Sigmoid colon (tissue), 7 donors: ENCODE measurements at places on chromosomes 6 and 20. TPM values are rescaled to one million over a fixed set of nuclear protein-coding genes. Genes with fewer than 3 reads are reported as not detected.

Gene FNDC11
- total RNA-seq, result 0.54 TPM

Gene GGT7
- total RNA-seq, result 9.6 TPM

Gene SPATA25
- 1.6 TPM for total RNA-seq

Gene PRDM13
- not detected for total RNA-seq

Gene CRIP3
- total RNA-seq, result not detected

DNA sequence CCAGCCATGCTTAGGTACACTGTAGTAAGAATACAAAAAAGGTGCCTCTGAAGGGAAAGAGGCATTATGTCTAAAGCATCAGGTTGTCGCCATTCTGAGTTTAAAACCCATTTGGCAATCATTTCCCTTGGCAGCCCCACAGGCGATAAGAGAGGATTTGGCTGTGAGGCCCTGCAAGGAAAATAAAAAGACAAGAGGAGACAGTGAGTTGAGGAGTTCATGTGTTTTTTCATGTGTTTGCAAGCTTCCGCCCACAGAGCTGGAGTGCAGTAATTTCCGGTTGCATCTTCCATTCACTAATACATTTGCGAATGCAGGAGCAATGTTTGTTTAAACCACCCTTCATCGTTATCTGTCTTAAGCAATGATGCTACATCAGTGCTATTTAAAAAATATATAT lies 138.5 kb upstream of the SOX4 start:
- no peak for DNase-seq
- H3K27me3 ChIP-seq, result no peaks in the 10 kb centered on the region
- no peaks in the 10 kb centered on the region for H3K36me3 ChIP-seq

- H3K36me3 ChIP-seq, result no peaks in the 10 kb centered on the region
- H3K4me1 ChIP-seq, result no peaks in the 10 kb centered on the region
- no peak overlapping the region for H3K4me3 ChIP-seq
- no peak for DNase-seq
- H3K27ac ChIP-seq, result no peak overlapping the region
These were observed 65.3 kb downstream of the NRSN1 start for GRCh38 chr6:24191346-24191745.

DNA sequence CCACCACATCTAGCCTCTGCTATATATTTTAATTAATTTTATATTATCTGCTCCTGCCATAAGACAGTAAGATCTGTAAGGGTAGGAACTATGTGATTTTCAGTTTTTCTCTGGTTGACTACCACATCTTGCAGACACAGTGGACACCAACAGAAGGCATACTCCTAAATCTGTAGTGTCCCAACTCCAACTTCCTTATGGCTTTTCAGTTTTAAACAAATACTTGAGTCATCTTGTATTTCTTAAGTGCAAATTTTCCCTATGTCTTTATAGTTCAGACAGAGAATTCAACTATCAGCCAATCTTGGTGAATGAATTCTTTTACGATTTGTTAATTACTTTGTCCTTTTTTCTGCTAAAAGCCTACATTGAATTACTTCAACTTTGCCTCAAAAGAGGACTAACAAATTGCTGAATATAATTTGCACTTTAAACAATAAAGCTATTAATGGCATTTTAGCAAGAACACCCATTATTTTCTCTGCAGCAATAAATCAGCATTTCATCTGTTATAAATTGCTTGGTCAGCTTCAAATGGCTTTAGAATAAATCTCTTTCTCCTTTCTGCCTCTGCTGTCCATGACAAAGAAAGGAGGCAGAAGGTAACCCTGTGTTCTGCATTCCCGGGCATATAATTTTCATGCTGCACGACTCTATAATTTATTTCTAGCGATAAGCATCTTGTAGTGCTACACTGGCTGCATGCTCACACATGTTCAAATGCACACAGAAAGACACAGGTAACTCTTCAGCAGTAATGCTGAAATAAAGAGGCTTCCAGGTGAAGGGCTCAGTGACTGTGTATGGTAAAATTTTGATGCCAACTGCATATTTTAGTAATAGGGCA lies 144.8 kb downstream of the BACH2 start:
- H3K4me3 ChIP-seq, result no peak overlapping the region
- no peaks in the 10 kb centered on the region for H3K4me1 ChIP-seq
- no peak overlapping the region for H3K27ac ChIP-seq
- no peaks in the 10 kb centered on the region for H3K36me3 ChIP-seq
- H3K27me3 ChIP-seq, result no peaks in the 10 kb centered on the region

DNA sequence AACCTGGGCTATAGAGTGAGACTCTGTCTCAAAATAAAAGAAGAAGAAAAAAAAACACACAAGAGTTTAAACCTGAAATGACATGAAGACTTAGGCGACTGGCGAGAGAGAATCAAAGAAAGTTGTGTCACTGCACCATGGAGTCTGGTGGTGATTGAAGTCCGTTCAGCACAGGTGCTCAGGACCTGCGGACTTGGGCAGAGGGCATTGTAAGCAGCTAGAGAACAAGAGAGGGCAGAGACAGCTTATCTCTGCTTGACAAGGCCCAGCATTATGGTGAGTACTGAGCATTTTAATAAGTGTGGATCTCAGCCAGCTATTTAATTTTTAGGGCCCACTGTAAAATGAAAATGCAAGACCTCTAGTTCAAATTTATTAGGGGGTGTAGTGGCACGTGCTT lies 31.5 kb downstream of the BANF2 start:
- H3K27ac ChIP-seq, result no peak overlapping the region
- no peaks in the 10 kb centered on the region for H3K36me3 ChIP-seq
- H3K4me3 ChIP-seq, result no peak overlapping the region
- H3K27me3 ChIP-seq, result no peaks in the 10 kb centered on the region

GRCh38 chr20:3933218-3933617 lies 44.0 kb downstream of the PANK2 start:
- H3K27ac ChIP-seq, result peak overlapping the region; percentile 68
- no peak for DNase-seq
- no peaks in the 10 kb centered on the region for H3K36me3 ChIP-seq
- peaks cover 45% of the 10 kb centered on the region for H3K4me1 ChIP-seq
- H3K27me3 ChIP-seq, result no peaks in the 10 kb centered on the region
- peak overlapping the region; percentile 44 for H3K4me3 ChIP-seq
